ENCODE measurements at places on chromosomes 7 and 10.
A peak's percentile ranks its signal among the peaks of the same experiment; 100 is the strongest.

DNA sequence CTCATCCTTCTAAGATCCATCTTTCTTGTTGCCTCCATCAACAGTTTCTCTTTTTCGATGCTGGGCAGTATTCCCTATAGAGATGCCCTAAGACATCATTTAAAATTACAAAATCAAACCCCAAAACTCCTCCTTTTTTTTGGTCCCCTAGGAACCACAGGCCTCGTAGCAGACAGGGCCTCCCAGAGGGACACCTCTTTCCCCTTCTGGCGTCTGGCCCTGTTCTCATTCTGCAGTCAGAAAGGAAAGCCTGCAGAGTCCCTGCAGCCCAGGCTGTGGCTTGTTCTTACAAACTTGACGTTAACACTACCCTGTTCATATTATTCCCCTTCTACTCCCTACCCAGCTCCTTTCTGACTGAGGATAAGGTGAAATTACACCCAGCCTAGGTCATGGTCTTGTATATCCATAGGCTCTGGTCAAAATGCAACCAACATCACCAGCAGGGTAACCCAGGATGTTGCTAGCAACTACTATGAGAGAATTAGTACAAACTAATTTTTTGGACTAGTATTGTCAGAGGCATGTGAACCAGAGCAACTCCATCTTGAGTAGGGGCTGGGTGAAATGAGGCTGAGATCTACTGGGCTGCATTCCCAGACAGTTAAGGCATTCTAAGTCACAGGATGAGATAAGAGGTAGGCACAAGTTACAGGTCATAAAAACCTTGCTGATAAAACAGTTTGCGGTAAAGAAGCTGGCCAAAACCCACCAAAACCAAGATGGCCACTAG lies 3.5 kb upstream of the EPHA1 start:
- DNase-seq: no peak

- no peak for DNase-seq
These were observed 103.8 kb downstream of the MLLT10 start for GRCh38 chr10:21637795-21638194.

GRCh38 chr10:99667108-99667751 lies 7.9 kb downstream of the ENTPD7 start:
- no peak for DNase-seq

DNA sequence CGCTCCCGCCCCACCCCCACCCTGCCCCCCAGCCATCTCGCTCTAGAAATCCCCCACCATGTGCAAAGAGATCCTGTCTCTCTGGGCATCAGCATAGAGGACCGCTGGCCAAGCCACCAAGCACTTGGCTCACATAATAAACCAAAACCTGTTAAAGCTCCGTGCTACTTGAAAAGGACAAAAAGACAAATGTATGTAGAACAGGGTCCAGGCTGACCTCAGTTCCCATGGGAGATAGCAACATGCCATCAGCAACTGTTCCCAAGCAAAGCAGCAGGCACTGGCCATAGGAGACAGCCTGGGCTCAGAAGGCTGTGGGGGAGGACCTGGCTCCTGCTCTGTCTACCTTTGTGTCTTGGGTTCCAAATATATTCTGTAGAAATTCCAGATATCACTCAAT lies 38.4 kb upstream of the GDF10 start:
- DNase-seq: no peak

GRCh38 chr10:130931256-130931655 lies 380.3 kb downstream of the TCERG1L start:
- DNase-seq: no peak

GRCh38 chr10:99233689-99234037 lies 2.0 kb downstream of the HPSE2 start:
- no peak for DNase-seq

DNA sequence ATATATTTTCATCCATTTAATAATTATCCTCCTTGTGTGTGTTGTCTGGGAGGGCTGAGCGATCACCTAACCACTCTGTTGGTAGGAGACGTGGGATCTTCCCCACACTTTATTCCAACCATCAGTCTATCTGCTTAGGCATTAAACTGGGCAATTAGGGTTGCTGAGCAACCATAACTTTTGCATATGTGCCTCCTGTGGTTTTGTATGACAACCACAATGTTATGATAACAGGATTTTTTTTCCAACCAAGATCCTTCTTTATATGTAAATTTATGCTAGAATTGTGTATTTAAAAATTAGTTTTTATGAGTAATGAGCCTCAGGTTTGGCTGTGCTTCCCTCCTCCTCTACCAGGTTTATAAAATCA lies 495.0 kb upstream of the MGMT start:
- no peak for DNase-seq

DNA sequence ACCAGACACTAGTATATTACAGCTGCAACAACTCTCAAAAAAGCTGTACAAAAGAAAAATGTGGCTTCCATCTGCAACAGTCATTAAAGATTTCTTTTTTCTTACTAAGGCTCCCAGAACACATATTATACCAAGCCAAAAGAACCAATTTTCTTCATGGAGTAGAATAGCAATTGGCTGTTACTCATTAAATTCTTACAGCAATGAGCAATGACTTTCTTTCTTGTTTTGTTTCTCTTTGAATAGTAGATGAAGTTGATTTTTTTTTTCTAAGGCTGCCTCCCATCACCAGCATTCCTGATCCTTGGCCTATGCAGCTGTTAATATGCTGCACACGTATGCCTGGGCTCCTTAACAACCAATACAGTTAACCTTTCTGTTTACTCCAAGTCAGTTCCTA lies 36.6 kb upstream of the SPOCK2 start:
- no peak for DNase-seq

GRCh38 chr7:151877911-151878835 lies 1.3 kb upstream of the PRKAG2 start:
- DNase-seq: peak; percentile 35

GRCh38 chr10:96642973-96643372 lies 56.2 kb upstream of the TM9SF3 start:
- peak; percentile 17 for DNase-seq

- no peak for DNase-seq
These were observed 938.7 kb upstream of the PHF14 start for GRCh38 chr7:10034843-10035556.

- no peak for DNase-seq
These were observed 2.2 kb downstream of the OGDHL start for GRCh38 chr10:49759787-49760551.

- no peak for DNase-seq
These were observed 8.9 kb downstream of the IGFBP1 start for GRCh38 chr7:45897042-45897690.

- DNase-seq: no peak
These were observed 165.2 kb upstream of the PTER start for GRCh38 chr10:16271571-16271970.

DNA sequence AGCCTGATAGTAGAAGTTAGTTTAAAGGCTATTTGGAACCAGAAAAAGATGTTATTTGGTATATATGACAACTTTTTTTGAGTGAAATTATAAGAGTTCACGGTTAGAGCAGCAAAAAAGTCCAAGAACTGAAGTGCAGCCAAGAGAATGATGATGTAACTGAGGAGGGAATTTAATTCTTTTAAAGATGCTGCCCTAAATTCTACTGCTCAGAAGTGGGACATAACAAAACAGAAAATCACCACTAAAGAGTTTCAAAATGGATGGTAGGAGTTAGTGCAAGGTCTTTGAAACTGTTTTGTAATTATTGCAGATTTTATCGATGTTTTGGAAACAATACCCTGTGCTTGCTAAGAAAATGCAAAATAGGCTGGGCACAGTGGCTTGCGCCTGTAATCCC lies 6.5 kb downstream of the SAMD8 start:
- no peak for DNase-seq

- peak; percentile 13 for DNase-seq
These were observed 159.6 kb downstream of the PARD3 start for GRCh38 chr10:34655286-34656170.

- peak; percentile 35 for DNase-seq
These were observed 120.1 kb upstream of the ACBD5 start for GRCh38 chr10:27360581-27361172.

DNA sequence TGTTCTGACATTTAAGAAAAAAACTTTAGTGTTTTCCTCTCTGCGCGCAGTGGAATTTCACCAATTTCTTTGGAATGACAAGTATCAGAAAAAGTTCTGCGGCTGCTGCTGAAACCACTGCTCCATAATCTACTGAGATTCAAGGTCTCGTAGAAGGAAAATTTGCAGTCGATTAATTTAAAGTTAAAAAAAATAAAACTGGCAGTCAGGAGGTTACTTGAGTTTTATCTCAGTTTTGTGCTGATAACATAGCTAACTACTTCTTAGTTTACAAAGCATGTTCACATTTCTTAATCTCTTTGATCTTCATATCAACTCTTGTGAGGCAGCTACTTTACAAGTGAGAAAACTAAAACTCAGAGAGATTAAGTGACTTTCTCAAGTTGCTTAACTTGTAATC lies 18.2 kb upstream of the CALD1 start:
- no peak for DNase-seq

All from amygdala (tissue), 56 donors.